ENCODE measurements at places on chromosomes 6 and 20. TPM values are rescaled to one million over a fixed set of nuclear protein-coding genes. Genes with fewer than 3 reads are reported as not detected.

The FOXA2 gene
- total RNA-seq: not detected

The PPARD gene
- total RNA-seq: 14.9 TPM

The GSTA2 gene
- total RNA-seq: not detected

The TPD52L1 gene
- total RNA-seq: 64.0 TPM

The GDAP1L1 gene
- total RNA-seq: 0.55 TPM

The CD93 gene
- 35.7 TPM for total RNA-seq

The GRM1 gene
- 6.7 TPM for total RNA-seq

The OXT gene
- total RNA-seq: not detected

The NRN1 gene
- 8.8 TPM for total RNA-seq

The ZSCAN31 gene
- total RNA-seq: 8.0 TPM

The SPATS1 gene
- not detected for total RNA-seq

The C20orf202 gene
- 0.41 TPM for total RNA-seq

GRCh38 chr6:117483645-117484016 is 1.2 kb downstream of the DCBLD1 start:
- H3K4me3 ChIP-seq: peak overlapping the region; percentile 83
- H3K27ac ChIP-seq: peak overlapping the region; percentile 91
- DNase-seq: no peak
- H3K4me1 ChIP-seq: peaks cover 30% of the 10 kb centered on the region
- no peaks in the 10 kb centered on the region for H3K36me3 ChIP-seq
- H3K27me3 ChIP-seq: no peaks in the 10 kb centered on the region

GRCh38 chr6:154598399-154598798 is 87.9 kb upstream of the CNKSR3 start:
- no peak overlapping the region for H3K27ac ChIP-seq
- DNase-seq: no peak
- H3K36me3 ChIP-seq: no peaks in the 10 kb centered on the region
- H3K4me1 ChIP-seq: peaks cover 31% of the 10 kb centered on the region
- no peaks in the 10 kb centered on the region for H3K27me3 ChIP-seq
- H3K4me3 ChIP-seq: no peak overlapping the region

DNA sequence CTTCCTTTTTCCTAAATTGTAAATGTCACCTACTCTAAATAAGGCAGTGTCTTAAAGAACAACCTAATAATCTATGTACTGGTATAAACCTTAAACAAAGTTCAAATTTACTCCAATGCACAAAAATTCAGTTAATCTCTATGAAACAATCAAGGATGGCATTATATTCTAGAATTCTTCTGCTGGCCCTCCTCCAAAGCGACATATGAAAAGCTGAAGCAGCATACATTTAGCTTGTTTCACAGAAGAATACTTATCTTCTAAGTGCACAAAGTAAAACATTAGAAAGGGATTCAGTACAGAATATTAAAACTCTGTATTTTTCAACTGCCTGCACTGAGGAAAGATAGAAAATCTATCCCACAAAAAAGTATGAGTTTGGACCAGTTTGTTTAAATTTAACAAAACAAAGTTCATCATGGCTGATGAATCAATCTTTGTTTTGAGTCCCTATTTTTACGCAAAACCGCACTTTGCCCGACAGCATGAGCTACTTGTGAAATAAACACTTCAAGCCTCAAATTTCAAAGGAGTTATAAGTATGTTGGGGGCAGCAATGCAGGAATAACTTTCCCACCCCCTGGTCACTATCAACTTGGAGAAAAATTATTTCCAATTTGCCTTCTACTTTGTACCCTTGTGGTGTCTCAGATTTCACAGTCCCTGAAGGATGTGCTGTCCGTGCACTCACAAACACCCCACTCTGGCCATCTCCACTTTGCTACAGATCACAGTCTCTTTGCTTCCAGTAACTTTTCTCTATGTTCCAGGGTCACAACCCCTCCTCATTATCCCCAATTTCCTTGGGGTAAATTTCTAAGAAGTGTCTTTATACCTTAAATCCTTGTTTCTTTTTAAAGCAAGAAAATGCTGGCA is 238.2 kb downstream of the PRKN start:
- peaks cover 31% of the 10 kb centered on the region for H3K4me1 ChIP-seq
- no peak overlapping the region for H3K4me3 ChIP-seq
- H3K27me3 ChIP-seq: no peaks in the 10 kb centered on the region
- H3K27ac ChIP-seq: no peak overlapping the region

DNA sequence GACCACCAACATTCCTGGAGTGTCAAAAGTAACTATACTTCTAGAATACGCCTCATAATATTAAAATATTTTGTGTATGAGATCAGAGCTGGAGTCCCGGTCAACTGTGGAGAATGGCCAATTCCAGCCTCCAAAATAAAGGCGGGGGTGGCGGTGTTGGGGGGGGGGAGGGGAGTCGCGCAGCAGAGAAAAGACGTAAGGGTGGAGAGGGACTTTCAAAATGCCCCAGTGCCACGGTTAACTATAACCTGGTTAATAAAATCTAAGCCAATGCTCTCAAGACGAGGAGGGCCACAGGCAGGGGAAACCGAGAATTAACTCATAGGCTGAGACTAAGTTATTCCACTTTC is 1.3 kb downstream of the NUP153 start:
- H3K36me3 ChIP-seq: no peaks in the 10 kb centered on the region
- H3K27me3 ChIP-seq: no peaks in the 10 kb centered on the region
- peaks cover 68% of the 10 kb centered on the region for H3K4me1 ChIP-seq
- no peak for DNase-seq

DNA sequence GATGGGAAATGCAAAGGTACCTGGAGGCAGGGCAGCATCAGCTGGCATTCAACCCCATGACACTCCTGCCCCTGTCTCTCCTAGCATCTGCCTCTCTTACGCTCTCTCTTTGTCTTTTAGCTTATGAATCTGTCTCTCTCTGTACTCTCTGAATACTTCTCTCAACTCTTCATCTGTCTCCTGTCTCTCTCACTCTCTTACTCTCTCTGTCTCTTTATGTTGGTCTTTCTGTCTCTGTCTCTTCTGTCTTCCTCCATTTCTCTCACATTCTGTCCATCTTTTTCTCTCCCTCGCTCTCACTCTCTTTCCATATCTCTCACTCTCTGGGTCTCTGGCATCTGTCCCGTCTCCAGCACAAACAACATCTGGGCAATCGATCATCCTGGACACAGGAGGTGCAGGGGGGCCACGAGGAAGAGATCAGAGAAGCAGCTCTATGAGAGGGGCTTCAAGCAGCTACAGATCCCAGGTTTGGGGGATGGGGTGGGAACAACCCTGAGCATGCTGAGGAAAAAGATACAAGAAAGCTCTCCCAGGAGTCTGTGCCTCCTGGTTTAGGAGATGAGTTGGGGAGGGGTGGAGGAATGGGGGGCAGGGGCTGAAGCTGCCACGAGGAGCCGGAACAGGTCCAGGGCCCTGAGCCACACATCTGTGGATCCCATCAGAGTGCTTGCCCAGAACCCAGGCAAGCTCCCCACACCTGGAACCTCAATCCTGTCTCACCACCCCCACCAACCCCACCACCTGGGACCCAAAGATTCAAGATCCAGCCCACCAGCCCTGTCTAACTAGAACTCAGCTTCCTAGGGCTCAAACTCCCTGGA is 2.4 kb downstream of the COL11A2 start:
- no peak overlapping the region for H3K4me3 ChIP-seq
- H3K27me3 ChIP-seq: peaks cover 6% of the 10 kb centered on the region

- no peaks in the 10 kb centered on the region for H3K4me1 ChIP-seq
- DNase-seq: no peak
- no peaks in the 10 kb centered on the region for H3K36me3 ChIP-seq
- H3K4me3 ChIP-seq: no peak overlapping the region
- no peaks in the 10 kb centered on the region for H3K27me3 ChIP-seq
- no peak overlapping the region for H3K27ac ChIP-seq
Measured at GRCh38 chr6:105045526-105045925, 88.6 kb downstream of the LIN28B start.

- H3K27me3 ChIP-seq: peaks cover 67% of the 10 kb centered on the region
- no peak for DNase-seq
- no peaks in the 10 kb centered on the region for H3K4me1 ChIP-seq
- H3K4me3 ChIP-seq: no peak overlapping the region
Measured at GRCh38 chr6:27700337-27700736, 211.9 kb downstream of the OR2B2 start.

DNA sequence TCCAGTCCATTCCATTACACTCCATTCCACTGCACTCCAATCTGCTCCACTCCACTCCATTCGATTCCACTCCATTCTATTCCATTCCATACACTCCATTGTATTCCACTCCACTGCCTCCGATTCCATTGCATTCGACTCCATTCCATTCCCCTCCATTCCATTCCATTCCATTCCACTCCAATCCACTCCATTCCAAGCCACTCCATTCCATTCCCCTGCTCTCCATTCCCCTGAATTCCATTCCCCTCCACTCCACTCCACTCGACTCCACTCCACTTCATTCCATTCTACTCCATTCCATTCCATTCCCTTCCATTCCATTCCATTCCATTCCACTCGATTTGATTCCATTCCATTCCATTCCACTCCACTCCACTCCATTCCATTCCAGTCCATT is 25.7 kb upstream of the DEFB125 start:
- DNase-seq: no peak
- no peaks in the 10 kb centered on the region for H3K4me1 ChIP-seq
- H3K36me3 ChIP-seq: no peaks in the 10 kb centered on the region
- H3K27me3 ChIP-seq: peaks cover 35% of the 10 kb centered on the region
- no peak overlapping the region for H3K4me3 ChIP-seq
- no peak overlapping the region for H3K27ac ChIP-seq

- H3K4me1 ChIP-seq: peaks cover 26% of the 10 kb centered on the region
- H3K27ac ChIP-seq: no peak overlapping the region
- no peak overlapping the region for H3K4me3 ChIP-seq
- no peaks in the 10 kb centered on the region for H3K36me3 ChIP-seq
Measured at GRCh38 chr6:81689580-81689979, 62.9 kb downstream of the TENT5A start.

DNA sequence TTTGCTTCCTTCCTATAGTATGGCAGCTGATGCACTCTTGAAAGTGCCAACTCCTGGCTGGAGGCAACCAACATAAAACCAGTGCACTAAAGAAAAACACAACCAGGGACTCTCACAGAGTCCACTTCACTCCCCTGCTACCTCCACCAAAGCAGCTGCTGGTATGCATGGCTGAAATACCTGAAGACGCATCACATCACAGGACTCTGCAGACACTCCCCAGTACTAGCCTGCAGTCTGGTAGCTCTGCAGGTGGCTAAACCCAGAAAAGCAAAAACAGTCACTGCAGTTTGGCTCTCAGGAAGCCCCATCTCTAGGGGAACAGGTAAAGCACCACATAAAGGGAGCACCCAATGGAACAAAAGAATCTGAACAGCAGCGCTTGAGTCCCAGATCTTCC is 473.0 kb upstream of the SPTLC3 start:
- no peaks in the 10 kb centered on the region for H3K36me3 ChIP-seq
- no peak overlapping the region for H3K4me3 ChIP-seq
- H3K4me1 ChIP-seq: no peaks in the 10 kb centered on the region
- no peaks in the 10 kb centered on the region for H3K27me3 ChIP-seq
- H3K27ac ChIP-seq: no peak overlapping the region

DNA sequence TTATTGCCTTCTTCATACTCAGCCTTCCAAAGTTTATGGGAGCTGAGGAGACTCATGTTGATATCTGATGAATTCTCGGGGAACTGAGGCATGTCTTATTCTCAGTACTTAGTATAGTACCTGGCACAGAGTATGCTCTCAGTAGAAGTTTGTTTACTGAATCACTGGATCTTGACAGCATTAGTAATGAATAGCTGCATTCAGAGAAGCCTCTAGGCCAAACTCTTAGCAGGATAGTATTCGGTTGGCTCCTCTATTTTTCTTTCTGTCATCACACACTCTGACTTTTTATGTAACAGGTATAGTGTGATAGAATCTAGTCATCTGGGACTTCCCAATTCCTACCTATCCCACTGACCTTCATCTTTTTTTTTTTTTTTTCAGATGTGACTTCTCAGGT is 566.4 kb upstream of the MAN1A1 start:
- no peak for DNase-seq
- no peaks in the 10 kb centered on the region for H3K4me1 ChIP-seq
- H3K36me3 ChIP-seq: no peaks in the 10 kb centered on the region
- no peak overlapping the region for H3K4me3 ChIP-seq
- H3K27ac ChIP-seq: no peak overlapping the region

GRCh38 chr6:156866220-156867015 is 89.2 kb downstream of the ARID1B start:
- no peak for DNase-seq
- no peaks in the 10 kb centered on the region for H3K36me3 ChIP-seq
- no peak overlapping the region for H3K4me3 ChIP-seq
- no peak overlapping the region for H3K27ac ChIP-seq

DNA sequence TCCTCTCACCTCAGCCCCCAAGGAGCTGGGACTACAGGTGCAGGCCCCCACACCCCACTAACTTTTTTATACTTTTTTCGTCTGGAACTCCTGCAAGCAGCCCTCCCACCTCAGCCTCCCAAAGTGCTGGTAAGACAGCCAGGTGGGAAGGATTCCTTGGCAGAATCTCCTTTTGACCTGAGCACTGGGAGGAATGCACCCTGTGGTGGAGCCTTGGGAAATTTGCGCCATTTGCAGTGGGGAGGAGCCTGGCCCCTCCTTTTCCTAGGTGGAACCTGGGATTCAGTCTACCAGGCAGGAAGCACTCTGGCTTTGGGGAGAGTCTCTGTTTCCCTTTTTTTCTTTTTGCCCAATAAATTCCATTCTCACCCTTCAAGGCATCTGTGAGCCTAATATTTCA is 2.3 kb upstream of the RNGTT start:
- H3K4me1 ChIP-seq: peaks cover 28% of the 10 kb centered on the region
- H3K36me3 ChIP-seq: no peaks in the 10 kb centered on the region
- no peak overlapping the region for H3K27ac ChIP-seq
- H3K27me3 ChIP-seq: no peaks in the 10 kb centered on the region
- no peak for DNase-seq

DNA sequence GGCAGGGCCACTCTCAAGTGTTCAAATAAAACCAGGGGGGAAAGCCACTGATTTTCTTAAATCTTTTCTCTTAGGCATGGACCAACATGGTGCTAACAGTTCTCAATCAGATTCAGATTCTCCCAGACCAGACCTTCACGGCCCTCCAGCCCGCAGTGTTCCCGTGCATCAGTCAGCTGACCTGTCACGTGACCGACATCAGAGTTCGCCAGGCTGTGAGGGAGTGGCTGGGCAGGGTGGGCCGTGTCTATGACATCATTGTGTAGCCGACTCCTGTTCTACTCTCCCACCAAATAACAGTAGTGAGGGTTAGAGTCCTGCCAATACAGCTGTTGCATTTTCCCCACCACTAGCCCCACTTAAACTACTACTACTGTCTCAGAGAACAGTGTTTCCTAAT is 41.5 kb upstream of the SMIM28 start:
- peaks cover 4% of the 10 kb centered on the region for H3K4me1 ChIP-seq
- no peak overlapping the region for H3K27ac ChIP-seq
- H3K27me3 ChIP-seq: no peaks in the 10 kb centered on the region
- no peak for DNase-seq
